Right lobe of liver (tissue), 6 donors: ENCODE measurements at places on chromosomes 3 and 15. TPM values are rescaled to one million over a fixed set of nuclear protein-coding genes. Genes with fewer than 3 reads are reported as not detected.

DNA sequence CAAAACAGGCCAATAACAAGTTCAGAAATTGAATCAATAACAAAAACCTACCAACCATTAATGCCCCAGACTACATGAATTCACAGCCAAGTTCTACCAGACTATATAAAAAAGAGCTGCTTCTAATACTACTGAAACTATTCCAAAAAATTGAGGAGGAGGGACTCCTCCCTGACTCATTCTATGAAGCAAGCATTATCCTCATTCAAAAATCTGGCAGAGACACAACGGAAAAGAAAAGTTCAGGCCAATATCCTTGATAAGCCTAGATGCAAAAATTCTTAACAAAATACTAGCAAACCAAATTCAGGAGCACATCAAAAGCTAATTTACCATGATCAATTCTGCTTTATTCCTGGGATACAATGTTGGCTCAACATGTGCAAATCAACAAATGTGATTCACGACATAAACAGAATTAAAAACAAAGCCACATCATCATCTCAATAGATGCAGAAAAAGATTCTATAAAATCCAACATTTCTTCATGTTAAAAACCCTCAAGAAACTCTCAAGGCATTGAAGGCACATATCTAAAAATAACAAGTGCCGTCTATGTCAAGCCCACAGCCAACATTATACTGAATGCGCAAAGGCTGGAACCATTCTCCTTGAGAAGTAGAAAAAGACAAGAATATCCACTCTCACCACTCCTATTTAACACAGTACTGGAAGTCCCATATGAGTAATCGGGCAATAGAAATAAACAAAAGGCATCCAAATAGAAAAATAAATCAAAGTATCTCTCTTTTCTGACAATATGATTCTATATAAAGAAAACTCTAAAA, 573.6 kb upstream of the GRM7 start:
- no peak overlapping the region for H3K27ac ChIP-seq
- H3K36me3 ChIP-seq: no peaks in the 10 kb centered on the region
- no peaks in the 10 kb centered on the region for H3K4me1 ChIP-seq
- no peak overlapping the region for H3K4me3 ChIP-seq
- H3K27me3 ChIP-seq: no peaks in the 10 kb centered on the region

GRCh38 chr3:140719841-140720614, 42.2 kb downstream of the TRIM42 start:
- H3K4me3 ChIP-seq: no peak overlapping the region
- H3K36me3 ChIP-seq: no peaks in the 10 kb centered on the region
- H3K27me3 ChIP-seq: no peaks in the 10 kb centered on the region

PLSCR2 gene
- not detected for total RNA-seq

GRCh38 chr3:115638241-115638640, 14.9 kb downstream of the GAP43 start:
- no peak overlapping the region for H3K27ac ChIP-seq
- H3K4me3 ChIP-seq: no peak overlapping the region
- no peaks in the 10 kb centered on the region for H3K27me3 ChIP-seq
- no peak for DNase-seq

- no peaks in the 10 kb centered on the region for H3K27me3 ChIP-seq
- DNase-seq: no peak
- peaks cover 5% of the 10 kb centered on the region for H3K4me1 ChIP-seq
- H3K36me3 ChIP-seq: no peaks in the 10 kb centered on the region
Measured at GRCh38 chr3:174815750-174816149, 43.4 kb upstream of the NAALADL2 start.

DNA sequence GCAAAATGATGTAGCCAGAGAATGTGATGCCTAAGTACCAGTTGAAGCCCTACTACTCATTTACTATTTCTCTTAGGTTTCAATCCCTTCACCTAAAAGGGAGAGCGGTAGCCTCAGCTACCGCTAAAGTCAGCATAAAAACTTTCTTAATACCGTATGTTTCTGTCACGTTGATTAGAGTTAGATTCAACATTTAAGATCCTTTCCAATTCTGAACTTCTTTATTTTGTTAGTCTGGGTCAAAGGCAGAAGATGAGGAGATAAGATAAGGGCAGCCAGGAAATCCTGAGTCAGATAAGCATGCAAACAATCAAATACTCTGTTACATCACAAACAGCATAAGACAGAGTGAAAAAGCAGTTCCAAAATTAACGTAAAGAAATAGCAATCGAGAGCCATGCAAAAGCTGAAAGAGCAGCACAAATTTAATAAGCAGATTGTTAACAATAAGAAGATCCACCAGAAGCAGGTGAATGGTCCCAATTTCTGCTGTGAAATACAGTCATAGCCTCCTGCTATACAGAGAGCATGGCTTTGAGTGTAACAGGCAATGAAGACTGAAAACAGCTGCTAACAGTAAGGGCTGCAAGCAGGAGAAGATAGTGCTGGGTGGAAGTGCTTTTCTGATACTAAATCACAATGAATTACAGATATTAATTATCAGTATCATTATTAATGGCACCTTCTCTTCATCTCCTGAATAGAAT, 3.0 kb downstream of the TMEM207 start:
- no peaks in the 10 kb centered on the region for H3K27me3 ChIP-seq
- no peak overlapping the region for H3K4me3 ChIP-seq
- no peak for DNase-seq

DNA sequence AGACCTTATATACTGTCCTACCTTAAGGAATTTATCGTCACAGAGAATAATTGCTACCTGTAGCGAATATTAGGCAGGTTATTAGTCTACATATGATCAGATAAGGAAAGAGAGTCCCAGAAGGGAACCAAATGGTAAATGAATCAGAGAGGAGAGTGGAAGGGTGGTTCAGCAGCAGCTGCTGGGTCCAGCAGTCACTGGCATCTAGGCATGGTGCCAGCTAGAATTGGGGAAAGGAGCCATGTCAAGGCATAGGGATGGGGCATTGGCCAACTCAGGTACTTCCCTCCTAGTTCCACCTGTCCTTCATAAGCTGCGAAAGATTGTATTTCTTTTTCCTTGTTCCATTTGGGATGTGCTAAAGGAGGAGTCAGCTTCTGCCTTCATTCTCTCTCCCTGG, 23.4 kb downstream of the HACD3 start:
- H3K27me3 ChIP-seq: no peaks in the 10 kb centered on the region
- H3K4me1 ChIP-seq: no peaks in the 10 kb centered on the region
- no peak overlapping the region for H3K27ac ChIP-seq
- DNase-seq: no peak

DNA sequence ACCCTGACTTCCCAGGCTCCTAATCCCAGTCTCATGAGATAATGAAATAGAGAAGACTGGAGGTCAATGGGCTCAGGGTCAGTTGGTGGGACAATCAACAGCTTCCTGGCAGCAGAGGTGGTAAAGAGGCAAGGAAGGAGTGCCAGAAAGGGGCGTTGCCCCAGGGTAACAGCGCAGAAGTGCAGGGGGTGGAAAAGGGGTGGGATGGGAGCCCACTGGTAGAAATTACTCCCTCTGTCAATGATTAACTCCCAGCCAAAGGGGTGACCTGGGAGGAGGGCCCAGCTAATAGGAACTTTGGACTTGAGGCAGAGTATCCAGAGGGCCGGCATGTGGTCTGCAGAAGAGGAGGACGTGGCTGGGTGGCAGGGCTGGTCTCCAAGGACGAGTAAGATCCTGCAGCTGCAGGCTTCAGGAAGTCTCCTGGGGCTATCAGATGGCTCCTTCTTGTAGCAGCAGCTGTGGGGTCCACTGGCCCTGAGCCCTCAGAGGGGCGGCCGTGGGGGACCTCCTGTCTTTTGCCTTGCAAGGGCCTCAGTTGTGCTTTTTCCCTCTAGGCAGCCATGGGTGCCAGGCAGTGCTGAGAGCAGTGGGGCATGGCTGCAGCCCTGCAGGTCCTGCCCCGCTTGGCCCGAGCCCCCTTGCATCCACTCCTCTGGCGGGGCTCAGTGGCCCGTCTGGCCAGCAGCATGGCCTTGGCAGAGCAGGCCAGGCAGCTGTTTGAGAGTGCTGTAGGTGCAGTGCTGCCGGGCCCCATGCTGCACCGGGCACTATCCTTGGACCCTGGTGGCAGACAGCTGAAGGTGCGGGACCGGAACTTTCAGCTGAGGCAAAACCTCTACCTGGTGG, 2.3 kb downstream of the GLYCTK start:
- DNase-seq: peak; percentile 82
- peaks cover 57% of the 10 kb centered on the region for H3K4me1 ChIP-seq
- no peaks in the 10 kb centered on the region for H3K36me3 ChIP-seq
- H3K27ac ChIP-seq: peak overlapping the region; percentile 56
- no peaks in the 10 kb centered on the region for H3K27me3 ChIP-seq

UCN2 gene
- total RNA-seq: not detected

DNA sequence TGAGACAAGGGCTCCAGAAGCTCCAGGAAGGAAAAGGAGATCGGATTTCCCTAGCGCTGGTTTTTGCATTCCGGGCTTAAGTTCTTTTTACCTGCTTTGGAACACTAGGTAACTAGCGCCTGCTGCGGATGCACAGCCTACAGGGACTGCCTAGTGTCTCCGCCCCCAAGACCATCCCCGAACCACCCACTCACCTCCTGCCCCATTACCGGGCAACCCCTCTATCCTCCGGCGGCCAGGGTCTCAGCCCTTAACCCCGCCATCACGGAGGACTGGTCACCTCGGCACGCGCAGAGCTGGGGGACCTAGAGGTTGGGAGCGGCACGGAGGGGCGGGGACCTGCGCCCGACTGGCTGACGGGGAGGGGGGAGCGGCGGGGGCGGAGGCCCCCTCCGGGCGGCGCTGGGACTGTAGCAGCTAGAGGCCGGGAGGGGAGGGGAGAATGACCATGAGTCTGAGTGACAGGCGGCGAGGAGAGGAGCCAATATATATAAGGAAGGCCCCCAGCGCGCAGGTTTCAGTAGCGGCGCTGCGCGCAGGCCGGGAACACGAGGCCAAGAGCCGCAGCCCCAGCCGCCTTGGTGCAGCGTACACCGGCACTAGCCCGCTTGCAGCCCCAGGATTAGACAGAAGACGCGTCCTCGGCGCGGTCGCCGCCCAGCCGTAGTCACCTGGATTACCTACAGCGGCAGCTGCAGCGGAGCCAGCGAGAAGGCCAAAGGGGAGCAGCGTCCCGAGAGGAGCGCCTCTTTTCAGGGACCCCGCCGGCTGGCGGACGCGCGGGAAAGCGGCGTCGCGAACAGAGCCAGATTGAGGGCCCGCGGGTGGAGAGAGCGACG, at the start of gene DLL4:
TSS of gene DLL4 (plus strand) at position 520 of the 839 bp plus-strand sequence. CDS start 329 bp downstream, outside the sequence.
- no peak for DNase-seq
- no peaks in the 10 kb centered on the region for H3K36me3 ChIP-seq
- no peak within 1 kb of the TSS for H3K27ac ChIP-seq
- H3K4me3 ChIP-seq: peak within 1 kb of the TSS; percentile 49

GRCh38 chr3:155394240-155394639, 100.8 kb upstream of the STRIT1 start:
- DNase-seq: no peak
- H3K4me3 ChIP-seq: no peak overlapping the region

GRCh38 chr15:41561777-41562145, 2.7 kb downstream of the TYRO3 start:
- H3K36me3 ChIP-seq: no peaks in the 10 kb centered on the region
- H3K27ac ChIP-seq: no peak overlapping the region
- no peaks in the 10 kb centered on the region for H3K27me3 ChIP-seq

DNA sequence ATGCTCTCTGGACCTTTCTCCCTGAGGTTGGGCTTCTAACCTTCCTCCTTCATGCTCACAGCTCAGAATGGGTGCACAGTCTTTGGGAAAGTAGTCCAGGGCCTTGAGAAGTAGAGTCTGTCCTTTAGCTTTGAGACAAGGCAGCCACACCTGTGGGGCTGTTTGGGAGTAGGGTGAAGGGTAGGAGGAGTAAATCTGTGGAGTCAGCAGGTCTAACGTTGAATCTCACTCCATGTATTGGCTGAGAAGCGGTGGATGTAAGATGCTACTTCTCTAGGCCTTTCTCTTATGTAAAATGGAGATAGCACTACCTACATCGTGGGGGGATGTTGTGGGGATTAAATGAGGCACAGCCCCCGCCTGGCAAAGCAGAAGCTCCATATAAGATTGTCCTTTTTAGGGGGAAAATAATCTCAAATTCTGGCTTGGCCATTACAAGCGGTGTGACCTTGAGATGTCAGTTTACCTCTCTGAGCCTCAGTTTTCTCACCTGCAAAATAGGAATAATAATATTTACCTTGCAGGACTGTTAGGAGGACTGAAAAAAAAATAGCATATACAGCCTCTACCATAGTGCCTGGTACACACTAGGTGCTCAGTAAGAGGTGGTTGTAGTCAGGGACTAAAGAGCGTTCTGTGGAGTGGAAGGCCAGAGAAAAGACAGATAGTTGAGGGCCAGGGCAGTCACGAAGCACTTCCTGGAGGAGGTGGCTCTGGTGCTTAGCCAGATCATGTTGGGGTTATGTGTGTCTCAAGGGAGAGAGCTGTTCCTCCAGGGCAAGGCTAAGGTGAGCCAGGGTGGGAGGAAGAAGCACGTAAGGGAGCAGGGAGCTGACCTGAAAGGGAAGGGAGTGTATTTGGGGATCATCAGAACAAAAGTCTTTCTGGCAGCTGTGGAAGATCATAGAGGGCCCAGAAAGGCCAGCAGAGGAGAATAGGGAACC, 82.8 kb upstream of the MRPS22 start:
- no peaks in the 10 kb centered on the region for H3K27me3 ChIP-seq
- H3K36me3 ChIP-seq: no peaks in the 10 kb centered on the region
- no peak overlapping the region for H3K4me3 ChIP-seq

DNA sequence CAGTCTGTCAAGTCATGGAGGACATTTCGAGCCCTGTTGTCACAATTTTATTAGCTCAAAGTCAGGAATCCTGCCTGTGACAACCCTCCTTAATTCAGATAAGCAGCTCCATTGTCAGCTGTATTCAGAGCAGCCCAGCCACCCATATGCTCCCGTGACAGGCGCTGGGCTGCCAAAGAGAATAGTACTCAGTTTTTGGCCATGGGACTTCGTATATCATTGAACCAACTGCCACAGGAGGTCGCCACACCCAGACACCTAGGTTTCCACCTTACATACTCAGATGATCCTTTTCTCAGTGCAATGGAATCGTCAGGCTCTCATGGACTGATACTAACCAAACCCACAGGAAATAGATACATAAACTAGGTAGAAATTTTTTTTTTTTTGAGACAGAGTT, 100.2 kb downstream of the C3orf70 start:
- H3K4me1 ChIP-seq: no peaks in the 10 kb centered on the region
- no peaks in the 10 kb centered on the region for H3K36me3 ChIP-seq
- no peak for DNase-seq
